Suprapubic skin (tissue), 4 donors: ENCODE measurements at places on chromosomes 5 and 9. TPM values are rescaled to one million over a fixed set of nuclear protein-coding genes. Genes with fewer than 3 reads are reported as not detected.

GHR gene
- total RNA-seq = 19.9 TPM

KLF9 gene
- total RNA-seq = 118 TPM

ACTBL2 gene
- not detected for total RNA-seq

DNA sequence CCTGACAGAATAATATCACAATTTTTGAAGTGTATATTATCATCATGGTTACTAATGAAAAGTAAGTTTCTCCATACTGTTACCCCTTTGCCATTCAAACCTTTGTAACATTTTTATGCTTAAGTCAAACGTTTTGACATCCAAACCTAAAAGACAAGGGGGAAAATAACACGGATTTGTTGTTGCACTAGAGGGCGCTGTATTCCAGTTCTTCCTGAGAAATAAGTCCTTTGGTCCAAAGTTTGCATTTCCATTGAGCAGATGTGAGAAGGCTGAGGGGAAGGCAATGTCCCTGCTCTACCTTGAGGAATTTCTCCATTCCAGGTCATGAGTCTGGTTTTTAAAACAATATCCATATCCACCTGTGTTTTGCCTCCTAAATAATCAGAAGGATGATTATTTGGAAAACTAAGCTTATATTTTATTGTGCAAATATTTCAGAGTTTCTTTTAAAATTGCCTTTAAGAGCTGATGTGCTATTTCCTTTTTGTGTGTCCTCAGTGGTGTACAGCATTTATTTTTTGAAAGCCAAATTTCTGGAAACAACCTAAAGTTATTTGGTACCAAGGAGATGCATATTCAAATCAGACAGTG is 9.7 kb downstream of the LECT2 start:
- H3K4me1 ChIP-seq = no peaks in the 10 kb centered on the region
- H3K36me3 ChIP-seq = no peaks in the 10 kb centered on the region
- no peak for DNase-seq
- H3K27ac ChIP-seq = no peak overlapping the region
- H3K4me3 ChIP-seq = no peak overlapping the region
- peaks cover 5% of the 10 kb centered on the region for H3K27me3 ChIP-seq

DNA sequence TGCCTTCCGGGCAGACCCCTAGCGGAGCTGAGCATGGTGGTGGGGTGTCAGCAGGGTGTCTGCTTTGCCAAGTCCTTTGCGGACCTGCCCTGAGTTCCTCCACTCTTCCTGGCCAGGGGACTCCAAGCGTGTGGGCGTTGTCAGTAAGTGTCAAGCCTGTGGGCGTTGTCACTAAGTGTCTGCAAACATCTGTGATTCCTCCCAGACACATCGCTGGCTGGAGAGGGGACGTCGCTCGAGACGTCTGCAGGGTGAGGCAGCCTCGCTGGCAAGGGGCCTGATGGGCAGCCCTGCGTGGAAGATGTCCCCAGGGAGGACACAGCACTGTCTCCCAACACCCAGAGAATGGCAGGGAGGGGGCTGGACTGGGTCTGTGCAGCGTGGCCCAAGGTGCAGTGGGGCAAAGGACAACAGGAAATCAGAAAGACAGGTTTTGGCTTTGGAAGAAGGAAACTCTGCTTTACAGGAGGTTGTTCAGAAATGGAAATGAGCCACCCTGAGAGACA is 28.8 kb downstream of the ADAMTSL2 start:
- no peaks in the 10 kb centered on the region for H3K36me3 ChIP-seq
- H3K27ac ChIP-seq = no peak overlapping the region
- H3K4me3 ChIP-seq = no peak overlapping the region

GRCh38 chr5:146675636-146676035 is 159.6 kb upstream of the GPR151 start:
- no peak overlapping the region for H3K27ac ChIP-seq
- DNase-seq = no peak
- no peaks in the 10 kb centered on the region for H3K4me1 ChIP-seq
- no peak overlapping the region for H3K4me3 ChIP-seq

DNA sequence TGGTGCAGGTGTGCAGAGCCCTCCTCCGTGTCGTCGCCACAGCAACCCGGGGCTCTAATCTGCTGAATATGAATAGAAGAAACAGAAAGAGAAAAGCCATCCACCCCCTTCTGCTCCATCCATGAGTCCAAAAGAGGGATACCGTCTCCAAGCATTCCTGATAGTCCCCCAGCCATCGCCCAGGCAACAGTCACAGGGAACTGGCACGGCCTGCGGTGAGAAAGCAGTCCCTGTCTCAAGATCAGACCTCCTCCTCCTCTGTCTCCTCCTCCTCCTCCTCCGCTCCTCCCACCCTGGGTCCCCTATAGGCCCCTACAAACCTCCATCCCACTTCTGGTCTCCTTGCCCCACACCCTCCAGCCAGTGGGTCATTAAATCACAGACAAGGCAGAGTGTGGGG is 308.1 kb upstream of the MPDZ start:
- H3K4me3 ChIP-seq = no peak overlapping the region
- no peaks in the 10 kb centered on the region for H3K36me3 ChIP-seq
- no peak overlapping the region for H3K27ac ChIP-seq
- H3K4me1 ChIP-seq = peaks cover 11% of the 10 kb centered on the region
- H3K27me3 ChIP-seq = no peaks in the 10 kb centered on the region
- DNase-seq = no peak

DNA sequence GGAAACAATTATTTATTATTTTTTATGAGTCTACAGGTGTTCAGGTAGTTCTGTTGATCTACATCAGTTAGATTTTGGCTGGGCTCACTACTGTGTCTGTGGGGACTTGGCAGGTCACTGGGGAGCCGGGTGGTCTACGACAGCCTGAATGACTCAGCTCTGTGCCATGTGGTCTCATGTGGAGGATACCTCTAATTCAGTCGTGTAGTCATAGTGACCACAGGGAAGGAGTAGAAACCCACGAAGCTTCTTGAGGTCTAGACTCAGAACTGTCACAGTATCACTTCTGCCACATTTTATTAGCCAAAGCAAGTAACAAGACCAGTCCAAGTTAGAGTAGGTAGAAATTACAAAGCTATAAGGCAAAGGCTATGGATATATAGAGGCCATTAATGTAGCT is 64.7 kb upstream of the GRAMD2B start:
- no peak for DNase-seq
- no peaks in the 10 kb centered on the region for H3K27me3 ChIP-seq
- H3K4me1 ChIP-seq = peaks cover 11% of the 10 kb centered on the region
- H3K4me3 ChIP-seq = no peak overlapping the region
- H3K27ac ChIP-seq = no peak overlapping the region

DNA sequence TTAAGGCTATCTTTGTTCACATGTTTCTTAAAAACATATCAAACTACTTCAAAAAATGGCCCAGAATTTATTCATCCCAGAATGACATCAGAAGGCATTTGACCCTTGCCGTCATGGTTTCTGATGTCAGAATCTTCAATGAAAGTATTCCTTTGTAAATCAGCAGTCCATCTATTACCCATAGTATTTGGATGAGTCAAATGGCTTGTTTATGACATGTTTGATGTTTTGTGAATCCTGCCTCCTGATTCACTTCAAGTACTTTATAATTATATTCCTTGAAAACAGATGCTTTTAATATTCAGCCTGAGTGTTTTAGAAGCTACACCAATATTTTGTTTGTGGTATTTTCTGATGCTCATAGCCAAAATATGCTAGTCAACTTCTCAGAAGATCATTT is 200.8 kb upstream of the MEF2C start:
- no peaks in the 10 kb centered on the region for H3K36me3 ChIP-seq
- no peaks in the 10 kb centered on the region for H3K4me1 ChIP-seq
- DNase-seq = no peak
- no peak overlapping the region for H3K4me3 ChIP-seq
- no peak overlapping the region for H3K27ac ChIP-seq
- H3K27me3 ChIP-seq = no peaks in the 10 kb centered on the region

DNA sequence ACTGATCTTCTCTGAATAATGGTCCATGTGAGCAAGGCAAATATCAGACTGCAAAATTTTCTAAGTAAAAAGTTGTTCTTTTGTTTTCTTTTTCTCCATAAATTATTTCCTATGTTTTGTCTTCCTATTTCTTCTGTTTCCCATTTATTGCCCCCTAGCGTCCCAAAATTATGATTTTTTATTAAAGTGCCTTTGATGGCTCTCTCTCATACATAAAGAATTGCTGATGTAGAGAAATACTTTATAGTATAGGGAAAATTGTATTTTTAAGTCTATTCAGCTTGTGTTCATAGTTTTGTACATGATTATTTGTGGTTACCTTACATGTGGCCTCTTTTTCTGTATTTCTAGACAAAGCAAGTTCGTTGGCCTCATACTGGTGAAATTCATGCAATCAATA is 1031.2 kb downstream of the EFNA5 start:
- no peaks in the 10 kb centered on the region for H3K4me1 ChIP-seq
- H3K4me3 ChIP-seq = no peak overlapping the region
- no peak for DNase-seq
- no peaks in the 10 kb centered on the region for H3K27me3 ChIP-seq
- H3K36me3 ChIP-seq = no peaks in the 10 kb centered on the region

GRCh38 chr5:2193542-2194235 is 311.0 kb upstream of the IRX4 start:
- no peak overlapping the region for H3K27ac ChIP-seq
- H3K36me3 ChIP-seq = no peaks in the 10 kb centered on the region
- H3K4me3 ChIP-seq = no peak overlapping the region
- H3K27me3 ChIP-seq = peaks cover 10% of the 10 kb centered on the region
- no peaks in the 10 kb centered on the region for H3K4me1 ChIP-seq

DNA sequence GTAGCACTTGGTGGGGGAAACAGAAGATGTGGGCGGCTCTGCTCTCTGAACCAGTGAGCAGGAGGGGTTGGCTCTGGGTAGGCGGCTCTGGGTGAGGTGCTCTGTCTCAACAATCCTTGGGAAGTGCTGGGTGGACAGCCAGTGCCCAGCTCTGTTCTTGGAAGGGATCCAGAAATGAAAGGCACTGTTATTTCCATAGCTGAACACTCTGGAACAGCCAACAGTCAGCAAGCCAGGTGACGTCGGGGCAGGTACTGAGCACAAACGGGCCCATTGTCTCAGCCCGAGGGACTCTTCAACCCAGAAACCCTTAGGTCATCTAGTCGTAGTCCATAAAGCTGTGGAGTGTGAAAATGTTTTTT is 36.3 kb downstream of the OLFM1 start:
- no peaks in the 10 kb centered on the region for H3K36me3 ChIP-seq
- peaks cover 26% of the 10 kb centered on the region for H3K4me1 ChIP-seq
- H3K27ac ChIP-seq = no peak overlapping the region
- no peak overlapping the region for H3K4me3 ChIP-seq
- H3K27me3 ChIP-seq = no peaks in the 10 kb centered on the region

- H3K4me3 ChIP-seq = no peak overlapping the region
- H3K27ac ChIP-seq = no peak overlapping the region
- no peaks in the 10 kb centered on the region for H3K27me3 ChIP-seq
- H3K36me3 ChIP-seq = no peaks in the 10 kb centered on the region
Observed at GRCh38 chr9:100662122-100662521, 84.2 kb downstream of the CAVIN4 start.

DNA sequence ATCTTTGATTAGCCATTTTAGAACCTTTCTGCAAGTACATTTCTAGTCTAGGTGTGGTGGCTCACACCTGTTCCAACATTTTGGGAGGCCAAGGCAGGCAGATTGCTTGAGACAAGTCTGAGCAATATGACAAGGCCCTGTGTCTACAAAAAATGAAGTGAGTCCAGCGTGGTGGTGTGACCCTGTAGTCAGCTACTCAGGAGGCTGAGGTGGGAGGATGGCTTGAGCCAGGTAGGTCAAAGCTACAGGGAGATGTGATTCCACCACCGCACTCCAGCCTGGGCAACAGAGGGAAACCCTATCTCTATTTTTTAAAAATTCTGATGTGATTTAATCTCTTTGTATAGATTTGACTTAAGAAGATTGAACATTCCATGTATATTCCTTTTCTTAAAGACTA is 95.7 kb upstream of the FAM120A start:
- DNase-seq = no peak
- no peak overlapping the region for H3K27ac ChIP-seq
- no peaks in the 10 kb centered on the region for H3K4me1 ChIP-seq
- no peaks in the 10 kb centered on the region for H3K36me3 ChIP-seq
- no peak overlapping the region for H3K4me3 ChIP-seq
- H3K27me3 ChIP-seq = no peaks in the 10 kb centered on the region

DNA sequence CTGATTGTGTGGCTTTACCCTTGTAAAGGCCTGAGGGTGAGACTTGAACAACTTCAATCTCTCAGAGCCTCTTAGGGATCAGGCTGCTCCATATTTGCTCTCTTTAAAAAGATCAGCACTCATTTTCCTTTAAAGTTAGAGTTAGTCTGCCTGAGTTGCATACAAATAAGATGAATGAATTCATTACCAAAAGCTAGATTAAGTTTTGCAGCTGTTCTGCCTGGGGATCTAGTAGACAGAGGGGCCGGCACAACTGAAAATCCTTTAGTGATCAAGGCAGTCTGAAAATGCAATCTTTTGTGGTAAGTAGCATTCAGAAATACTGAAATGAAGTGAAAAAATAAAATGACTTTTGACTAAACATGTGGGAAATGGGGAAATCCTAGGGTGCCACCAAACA is 264.0 kb downstream of the MAN2A1 start:
- H3K4me1 ChIP-seq = no peaks in the 10 kb centered on the region
- no peak overlapping the region for H3K4me3 ChIP-seq
- DNase-seq = no peak
- H3K36me3 ChIP-seq = no peaks in the 10 kb centered on the region

DNA sequence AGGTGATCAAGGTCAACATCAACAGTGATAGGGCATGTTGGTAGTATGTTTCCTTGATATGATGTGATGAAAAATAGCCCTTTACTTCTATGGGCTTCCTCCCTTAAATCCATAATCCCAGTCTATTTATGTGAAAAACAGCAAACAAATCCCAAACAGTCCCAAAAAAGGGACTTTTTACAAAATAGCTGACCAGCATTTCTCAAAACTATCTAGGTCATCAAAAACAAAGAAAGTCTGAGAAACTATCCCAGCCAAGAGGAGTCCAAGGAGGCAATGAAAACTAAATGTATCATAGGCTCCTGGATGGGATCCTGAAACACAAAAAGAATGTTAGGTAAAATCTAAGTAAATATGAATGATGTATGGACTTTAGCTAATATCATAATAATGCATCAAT is 71.2 kb downstream of the MARCHF3 start:
- H3K27ac ChIP-seq = no peak overlapping the region
- H3K4me1 ChIP-seq = no peaks in the 10 kb centered on the region
- no peaks in the 10 kb centered on the region for H3K27me3 ChIP-seq

GRCh38 chr5:1058988-1059883 is 50.6 kb downstream of the NKD2 start:
- no peaks in the 10 kb centered on the region for H3K4me1 ChIP-seq
- H3K27me3 ChIP-seq = no peaks in the 10 kb centered on the region
- peaks cover 84% of the 10 kb centered on the region for H3K36me3 ChIP-seq
- DNase-seq = no peak
- no peak overlapping the region for H3K27ac ChIP-seq
- no peak overlapping the region for H3K4me3 ChIP-seq

- no peak overlapping the region for H3K4me3 ChIP-seq
- DNase-seq = no peak
- H3K4me1 ChIP-seq = peaks cover 12% of the 10 kb centered on the region
- no peaks in the 10 kb centered on the region for H3K27me3 ChIP-seq
Observed at GRCh38 chr5:143224672-143225071, 178.8 kb downstream of the NR3C1 start.

- no peaks in the 10 kb centered on the region for H3K27me3 ChIP-seq
- DNase-seq = no peak
- H3K36me3 ChIP-seq = no peaks in the 10 kb centered on the region
- no peak overlapping the region for H3K4me3 ChIP-seq
- no peak overlapping the region for H3K27ac ChIP-seq
Observed at GRCh38 chr9:108167136-108167900, 677.7 kb upstream of the KLF4 start.

- no peaks in the 10 kb centered on the region for H3K36me3 ChIP-seq
- no peak overlapping the region for H3K4me3 ChIP-seq
- DNase-seq = no peak
- H3K27me3 ChIP-seq = no peaks in the 10 kb centered on the region
- peaks cover 8% of the 10 kb centered on the region for H3K4me1 ChIP-seq
Observed at GRCh38 chr5:126858441-126858840, 81.5 kb downstream of the LMNB1 start.
